ENCODE measurements at places on chromosomes 13 and 19.

DNA sequence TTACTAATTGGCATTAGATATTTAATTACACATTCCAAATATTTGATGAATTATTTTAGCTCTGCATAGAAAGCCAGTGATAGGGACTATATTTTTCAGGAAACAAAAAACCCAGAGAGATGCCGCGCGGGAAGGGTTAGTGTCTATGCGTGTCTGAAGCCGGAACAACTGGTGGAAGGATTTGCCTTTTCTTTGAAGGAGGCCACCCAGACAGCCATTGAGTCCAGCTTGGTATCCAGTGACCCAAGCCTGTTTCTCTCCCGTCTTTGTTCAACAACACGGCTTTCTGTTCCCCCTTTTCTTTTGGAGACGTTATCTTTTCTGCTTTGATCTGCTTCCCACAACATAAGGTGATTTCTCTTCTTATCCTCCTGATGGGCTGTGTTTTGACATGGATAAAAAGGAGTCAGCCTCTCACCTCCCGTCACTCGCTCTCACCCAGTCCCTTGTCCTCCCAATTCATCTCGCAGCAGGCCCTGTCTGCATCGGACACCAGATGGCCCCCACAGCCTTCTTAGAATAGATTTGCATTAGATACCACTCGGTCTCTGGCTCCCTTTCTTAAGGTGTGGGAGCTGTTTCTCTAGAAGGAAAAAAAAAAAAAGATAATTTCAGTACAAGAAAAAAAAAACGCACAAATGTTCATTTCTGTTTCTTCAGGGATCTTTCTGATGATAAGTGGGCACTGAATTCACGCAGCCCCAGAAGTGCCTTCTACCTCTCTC lies 361.8 kb downstream of the ZNF536 start:
- no peak for DNase-seq

- no peak for DNase-seq
These were observed 2.3 kb downstream of the ZSCAN5A start for GRCh38 chr19:56312342-56312741.

GRCh38 chr19:50205681-50206138 lies 2.3 kb downstream of the MYH14 start:
- no peak for DNase-seq

DNA sequence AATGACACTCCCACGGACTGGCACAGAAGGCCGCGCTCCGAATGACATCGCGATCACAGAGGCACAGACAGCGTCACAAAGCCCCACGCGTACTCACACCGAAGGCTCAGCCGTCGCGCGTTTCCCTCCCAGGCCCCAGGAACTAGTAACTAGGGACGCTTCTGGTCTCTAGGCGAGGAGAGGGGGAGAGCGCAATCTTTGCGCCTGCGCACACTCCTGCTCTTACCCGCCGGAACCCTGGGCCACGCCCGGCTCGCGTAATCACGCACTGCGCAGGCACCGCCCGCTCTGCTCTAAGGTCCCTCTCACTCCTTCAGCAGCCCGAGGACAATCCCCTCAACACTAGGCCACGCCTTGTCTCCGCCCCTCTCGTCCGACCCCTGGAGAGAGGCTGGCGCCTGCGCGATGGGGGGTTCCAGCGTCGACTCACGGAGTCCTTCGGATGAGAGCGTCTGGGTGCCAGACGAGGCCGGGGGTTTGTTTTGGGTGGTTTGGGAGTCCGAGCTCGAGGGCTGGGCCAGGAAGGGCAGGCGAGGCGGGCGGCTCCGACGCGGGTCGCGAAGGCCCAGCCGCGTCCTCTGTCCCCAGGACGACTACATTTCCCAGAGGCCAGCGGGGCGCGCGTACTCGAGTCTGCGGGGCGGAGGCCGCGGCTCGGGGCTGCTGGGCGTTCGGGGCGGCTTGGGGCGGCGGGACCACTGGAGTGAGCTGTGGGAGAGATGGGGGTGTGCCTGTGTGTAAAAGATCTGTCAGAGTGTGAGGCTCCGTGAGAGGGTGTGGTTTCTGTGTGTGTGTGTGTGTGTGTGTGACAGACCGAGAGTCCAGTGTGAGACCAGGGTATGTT lies at the start of gene ZNF471:
TSS of gene ZNF471 (plus strand) at position 410 of the 844 bp plus-strand sequence. CDS start 3,717 bp downstream, outside the sequence.
- DNase-seq: peak; percentile 45

- DNase-seq: no peak
These were observed 3.2 kb downstream of the EHD2 start for GRCh38 chr19:47716270-47716937.

DNA sequence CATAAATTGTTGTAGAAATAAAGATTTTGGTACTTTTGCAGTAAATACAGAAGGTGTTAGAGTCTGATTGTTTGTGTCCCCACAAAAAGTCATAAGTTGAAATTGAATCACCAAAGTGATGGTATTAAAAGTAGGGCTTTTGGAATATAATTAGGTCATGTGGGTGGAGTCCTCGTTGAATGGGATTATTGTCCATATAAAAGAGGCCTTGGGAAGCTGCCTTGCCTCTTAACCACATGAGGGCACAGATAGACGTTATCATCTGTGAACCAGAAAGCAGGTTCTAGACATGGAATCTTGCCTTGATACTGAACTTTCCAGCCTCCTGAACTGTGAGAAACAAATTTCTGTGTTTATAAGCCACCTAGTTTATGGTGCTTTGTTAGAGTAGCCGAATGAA lies 186.8 kb downstream of the PRR20E start:
- no peak for DNase-seq

DNA sequence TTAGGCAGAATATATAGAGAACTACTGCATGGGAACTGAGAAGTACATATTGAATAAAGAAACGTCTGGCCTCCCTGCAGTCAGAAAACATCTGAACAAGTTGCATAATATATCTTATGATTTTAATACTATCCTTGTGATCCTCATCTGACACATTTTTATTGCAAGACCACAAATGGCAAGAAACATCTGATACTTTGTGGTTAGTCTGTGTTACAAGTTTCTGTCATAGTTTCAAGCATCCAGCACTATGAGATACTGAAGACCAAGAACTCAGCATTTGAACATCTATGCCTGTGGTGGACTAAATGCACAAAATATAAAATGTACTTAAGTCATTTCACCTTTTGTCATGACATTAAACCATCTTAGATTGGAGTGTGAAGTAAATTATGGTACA lies 1175.8 kb upstream of the MIR17HG start:
- DNase-seq: no peak

DNA sequence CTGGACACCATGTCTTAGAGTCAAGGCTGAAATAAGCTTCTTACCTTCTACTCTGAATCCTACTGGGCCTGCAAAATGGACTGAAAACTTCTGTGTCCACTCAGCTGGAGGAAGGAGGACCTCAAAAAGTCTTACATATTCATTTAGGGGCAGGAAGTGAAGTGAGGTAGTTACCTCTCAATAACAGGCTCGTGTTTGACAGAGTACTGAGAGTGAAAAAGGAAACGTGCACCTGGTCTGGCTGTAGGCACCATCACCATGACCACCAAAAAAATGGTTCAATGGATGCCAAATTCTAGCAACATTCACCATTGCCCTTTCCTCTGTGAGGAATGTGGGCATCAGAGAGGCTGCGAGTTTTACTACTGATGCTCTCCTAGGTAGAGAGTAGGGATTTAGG lies 176.2 kb downstream of the RFC3 start:
- no peak for DNase-seq

DNA sequence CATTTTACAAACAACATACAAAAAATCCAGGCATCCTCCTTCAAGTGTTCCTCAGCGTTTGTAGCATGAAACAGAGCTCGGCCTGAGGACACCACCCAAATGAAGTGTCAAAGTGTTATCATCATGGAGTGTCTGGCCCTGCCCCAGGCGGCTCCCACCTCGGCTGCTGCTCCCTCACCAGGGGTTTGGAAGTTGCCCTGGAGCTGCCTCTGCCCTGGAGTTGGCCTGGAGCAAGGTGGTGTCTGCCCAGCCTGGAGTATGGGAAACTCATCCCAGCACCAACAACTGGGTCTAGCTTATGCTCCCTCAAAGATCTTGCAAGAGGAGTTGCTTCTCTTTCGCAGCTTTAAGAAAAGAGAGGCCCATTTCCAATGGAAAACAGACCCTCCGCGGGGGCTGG lies 120.4 kb downstream of the FOXO1 start:
- DNase-seq: no peak
